Activated T-cell treated with anti-CD3 and anti-CD28 coated beads, Interleukin-2, amount 50 U/mL, for 72 hours (primary cell): ENCODE measurements at places on chromosomes 3 and 15. TPM values are rescaled to one million over a fixed set of nuclear protein-coding genes. Genes with fewer than 3 reads are reported as not detected.

DNA sequence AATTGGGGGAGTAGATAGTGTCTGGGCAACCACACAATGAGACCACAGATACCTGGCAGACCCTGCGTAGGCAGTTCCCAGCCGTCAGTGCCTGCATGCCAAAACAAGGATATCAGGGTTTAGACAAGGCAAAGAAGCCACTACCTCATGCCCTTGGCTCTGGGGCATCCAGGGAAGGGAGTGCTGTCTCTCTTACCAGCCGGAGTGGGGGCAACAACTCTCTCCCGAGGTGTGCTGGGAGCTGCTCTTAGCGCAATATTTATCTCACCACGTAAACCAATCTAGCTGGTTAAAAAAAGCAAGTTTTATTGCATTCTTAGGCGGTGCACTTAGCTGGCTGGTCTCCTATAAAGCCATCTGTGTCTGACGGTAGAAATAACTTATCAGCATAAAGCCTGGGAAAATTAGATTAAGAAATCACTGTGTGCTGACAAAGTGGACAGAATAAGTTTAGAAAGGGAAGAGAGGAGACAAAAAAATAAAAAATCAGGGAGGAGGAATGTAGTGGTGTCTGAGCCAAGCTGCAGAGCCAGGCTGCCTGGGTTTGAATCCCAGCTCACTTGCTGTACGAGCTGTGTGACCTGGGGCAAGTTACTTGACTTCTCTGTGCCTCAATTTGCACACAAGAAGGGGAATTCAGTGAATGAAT, 273.2 kb downstream of the PDZRN3 start:
- DNase-seq = no peak
- H3K4me1 ChIP-seq = no peaks in the 10 kb centered on the region
- no peak overlapping the region for H3K4me3 ChIP-seq
- H3K27ac ChIP-seq = no peak overlapping the region
- no peaks in the 10 kb centered on the region for H3K36me3 ChIP-seq

DNA sequence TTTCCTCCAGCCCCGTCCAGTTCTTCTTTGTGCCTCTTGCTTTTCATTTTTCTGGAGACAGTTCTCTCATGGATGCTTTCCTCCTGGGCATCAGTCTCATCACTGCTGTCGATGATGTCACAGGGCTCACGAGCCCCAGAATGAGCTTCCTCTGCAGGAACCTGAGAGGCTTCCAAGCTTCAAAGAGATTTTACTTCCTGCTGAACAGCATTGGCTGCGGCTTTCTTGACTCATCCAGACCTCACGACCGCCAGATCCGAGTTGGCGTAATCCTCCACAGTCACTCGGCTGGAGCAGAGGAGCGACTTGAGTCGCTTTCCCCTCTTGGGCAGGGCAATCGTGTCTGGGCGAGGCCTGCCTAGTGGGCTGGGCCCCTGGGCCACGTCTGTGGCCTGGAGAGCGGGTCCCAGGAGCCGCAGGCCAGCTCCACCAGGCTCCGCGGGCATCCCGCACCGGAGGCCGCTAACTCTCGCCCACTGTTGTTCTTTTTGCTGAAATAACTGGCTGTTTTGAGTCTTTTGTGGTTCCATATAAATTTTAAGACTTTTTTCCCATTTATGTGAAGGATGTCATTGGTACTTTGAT, 20.8 kb upstream of the FAN1 start:
- no peaks in the 10 kb centered on the region for H3K27me3 ChIP-seq
- peak; percentile 28 for DNase-seq
- peaks cover 2% of the 10 kb centered on the region for H3K36me3 ChIP-seq
- H3K27ac ChIP-seq = no peak overlapping the region
- peaks cover 4% of the 10 kb centered on the region for H3K4me1 ChIP-seq

- no peaks in the 10 kb centered on the region for H3K36me3 ChIP-seq
- H3K4me1 ChIP-seq = no peaks in the 10 kb centered on the region
- DNase-seq = no peak
- H3K27me3 ChIP-seq = no peaks in the 10 kb centered on the region
- H3K4me3 ChIP-seq = no peak overlapping the region
These were observed 523.2 kb upstream of the NAALADL2 start for GRCh38 chr3:174335910-174336309.

DNA sequence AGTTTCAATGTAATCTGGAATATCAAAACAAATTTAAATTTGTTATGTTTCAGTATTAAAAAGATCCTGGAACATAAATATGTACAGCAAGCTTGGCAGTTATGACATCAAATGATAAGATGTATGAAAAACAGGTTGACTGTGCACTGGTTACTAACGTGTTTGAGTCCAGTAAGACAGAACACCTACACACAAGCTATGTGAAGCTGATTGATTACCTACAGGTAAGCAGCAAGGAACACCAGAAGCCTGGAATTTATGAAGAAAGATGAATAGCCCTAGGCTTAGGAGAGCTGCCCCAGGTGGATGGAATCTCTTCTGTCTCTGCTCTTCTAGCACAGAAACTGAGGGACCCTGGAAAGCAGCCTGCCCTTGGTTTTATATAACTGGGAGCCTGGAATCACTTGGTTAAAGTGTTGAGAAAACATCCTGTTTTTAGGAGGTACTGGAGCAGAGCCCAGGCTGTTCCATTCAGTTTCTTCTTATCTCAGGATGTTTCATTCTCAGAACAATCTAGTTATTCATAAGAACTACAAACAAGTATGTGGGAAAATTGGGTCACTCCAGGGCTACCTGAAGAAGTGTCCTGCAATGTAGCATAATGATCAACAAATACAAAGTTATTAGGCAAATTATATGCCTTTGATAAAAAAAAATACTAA, 36.3 kb downstream of the SLITRK3 start:
- H3K27ac ChIP-seq = no peak overlapping the region
- H3K36me3 ChIP-seq = no peaks in the 10 kb centered on the region
- H3K27me3 ChIP-seq = no peaks in the 10 kb centered on the region
- H3K4me3 ChIP-seq = no peak overlapping the region
- H3K4me1 ChIP-seq = no peaks in the 10 kb centered on the region

- peaks cover 33% of the 10 kb centered on the region for H3K4me1 ChIP-seq
- H3K4me3 ChIP-seq = no peak overlapping the region
- no peaks in the 10 kb centered on the region for H3K27me3 ChIP-seq
- no peak for DNase-seq
These were observed 69.8 kb upstream of the BLM start for GRCh38 chr15:90647326-90647725.

PRSS50 gene
- total RNA-seq = 0.07 TPM

CDC25A gene
- 27.8 TPM for total RNA-seq

DNA sequence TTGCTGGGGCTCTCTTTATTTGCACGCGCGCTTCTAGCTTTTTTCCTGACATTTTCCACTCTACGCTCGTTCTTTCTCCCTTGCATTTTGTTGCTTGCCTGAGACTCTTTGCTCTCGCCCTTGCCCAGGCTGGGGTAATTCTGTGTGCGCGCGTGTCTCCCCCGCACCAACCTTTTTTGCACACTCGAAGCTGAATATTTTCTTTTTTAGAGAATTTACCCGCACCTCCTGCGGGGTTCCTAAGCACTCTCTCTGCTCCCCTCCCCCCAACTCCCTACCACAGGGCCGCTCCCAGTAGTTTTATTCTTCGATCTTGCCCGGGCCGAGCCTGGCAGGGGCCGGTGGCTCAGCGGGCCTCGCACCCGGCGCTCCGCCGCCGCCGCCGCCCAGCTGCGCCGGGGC, 732 bp downstream of the FAM43A start:
- H3K36me3 ChIP-seq = peaks cover 2% of the 10 kb centered on the region
- H3K4me3 ChIP-seq = peak overlapping the region; percentile 97
- H3K27ac ChIP-seq = peak overlapping the region; percentile 25

DNA sequence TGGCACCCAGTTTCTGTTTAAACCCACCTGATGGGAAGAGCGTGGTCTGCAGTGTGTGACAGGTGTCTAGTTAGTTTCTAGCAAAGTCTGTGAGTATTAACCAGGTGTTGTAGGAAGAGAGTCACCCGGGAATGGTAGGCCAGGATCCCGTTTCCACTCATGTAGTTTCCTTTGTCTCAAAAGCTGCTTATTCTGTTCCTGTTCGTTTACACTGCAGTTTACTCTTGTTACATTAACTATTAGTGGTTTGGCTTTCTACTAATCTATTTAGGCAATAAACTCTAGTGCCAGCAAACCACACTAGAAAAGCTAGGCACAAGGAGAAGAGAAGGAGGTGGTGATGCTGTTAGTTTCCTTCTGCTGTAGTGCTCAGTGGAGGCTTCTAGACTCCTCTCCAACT, 32.7 kb downstream of the WDR76 start:
- no peak overlapping the region for H3K4me3 ChIP-seq
- H3K36me3 ChIP-seq = peaks cover 51% of the 10 kb centered on the region
- no peak overlapping the region for H3K27ac ChIP-seq
- DNase-seq = no peak

GRCh38 chr3:72572489-72573007, 275.7 kb downstream of the SHQ1 start:
- no peak overlapping the region for H3K4me3 ChIP-seq
- H3K27ac ChIP-seq = no peak overlapping the region
- no peaks in the 10 kb centered on the region for H3K36me3 ChIP-seq
- H3K4me1 ChIP-seq = no peaks in the 10 kb centered on the region
- no peaks in the 10 kb centered on the region for H3K27me3 ChIP-seq

LSMEM2 gene
- total RNA-seq = not detected

TPRG1 gene
- total RNA-seq = 25.3 TPM

EAF2 gene
- 17.9 TPM for total RNA-seq

DNA sequence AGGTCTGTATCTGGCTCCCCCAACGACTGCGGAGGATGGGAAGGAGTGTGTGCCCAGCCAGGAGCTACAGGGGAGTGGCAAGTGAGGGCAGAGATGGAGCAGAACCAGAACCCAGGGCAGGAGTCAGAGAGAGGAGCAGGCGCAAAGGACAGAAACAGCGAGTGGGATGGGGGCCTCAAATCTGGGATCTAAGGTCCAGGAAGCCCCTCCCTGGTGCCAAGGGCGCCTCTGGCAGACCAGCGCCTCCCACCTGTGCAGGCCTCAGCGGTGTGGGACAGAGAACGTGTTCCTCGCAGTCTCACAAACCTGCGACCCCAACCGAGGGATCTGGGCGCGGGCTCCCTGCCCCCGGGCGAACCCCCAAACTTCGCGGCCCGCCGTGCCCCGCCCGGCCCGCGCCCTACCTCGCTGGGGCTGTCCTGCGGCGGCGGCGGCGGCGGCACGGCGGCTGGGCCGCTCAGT, 301 bp downstream of the PCBP4 start:
- peaks cover 17% of the 10 kb centered on the region for H3K4me1 ChIP-seq
- H3K27ac ChIP-seq = peak overlapping the region; percentile 7
- peaks cover 6% of the 10 kb centered on the region for H3K27me3 ChIP-seq

DNA sequence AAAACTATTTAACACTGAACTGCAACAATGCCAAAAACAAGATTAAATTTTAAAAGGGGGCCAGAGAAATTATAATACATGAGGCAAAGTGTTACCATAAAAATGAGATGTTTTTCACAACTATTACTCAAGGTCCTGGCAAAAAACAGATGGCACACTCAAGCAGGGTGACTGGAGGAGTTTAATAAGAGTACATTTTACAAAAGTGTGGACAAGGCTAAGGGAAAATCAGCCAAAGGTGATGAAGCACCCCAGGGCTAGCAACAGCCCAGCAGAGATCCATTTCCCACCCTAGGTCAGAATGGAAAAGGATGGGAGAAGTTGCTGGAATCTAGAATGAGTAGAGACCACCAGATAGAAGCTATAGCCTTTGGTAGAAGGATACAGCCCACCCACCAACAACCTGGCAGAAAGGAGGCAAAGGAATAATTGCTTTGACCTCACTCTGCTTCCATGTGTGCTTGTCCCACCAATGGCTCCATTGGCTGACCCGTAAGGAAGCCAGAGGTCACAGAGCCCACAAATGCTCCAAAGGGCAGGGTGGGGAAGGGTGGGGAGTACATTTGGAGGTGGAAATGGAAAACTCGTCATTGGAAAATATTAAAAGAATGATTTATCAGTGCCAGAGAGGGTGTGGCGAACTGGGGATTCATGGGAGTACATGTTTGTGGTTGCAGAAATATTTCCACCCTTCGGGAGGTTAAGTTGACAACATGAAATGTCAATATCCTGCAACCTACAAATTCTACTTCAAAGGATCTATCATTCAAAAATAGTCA, 161.0 kb upstream of the UBE2E2 start:
- no peak overlapping the region for H3K4me3 ChIP-seq
- no peaks in the 10 kb centered on the region for H3K27me3 ChIP-seq
- peaks cover 3% of the 10 kb centered on the region for H3K36me3 ChIP-seq
- no peaks in the 10 kb centered on the region for H3K4me1 ChIP-seq
- DNase-seq = no peak

DCP1A gene
- total RNA-seq = 51.3 TPM

DNA sequence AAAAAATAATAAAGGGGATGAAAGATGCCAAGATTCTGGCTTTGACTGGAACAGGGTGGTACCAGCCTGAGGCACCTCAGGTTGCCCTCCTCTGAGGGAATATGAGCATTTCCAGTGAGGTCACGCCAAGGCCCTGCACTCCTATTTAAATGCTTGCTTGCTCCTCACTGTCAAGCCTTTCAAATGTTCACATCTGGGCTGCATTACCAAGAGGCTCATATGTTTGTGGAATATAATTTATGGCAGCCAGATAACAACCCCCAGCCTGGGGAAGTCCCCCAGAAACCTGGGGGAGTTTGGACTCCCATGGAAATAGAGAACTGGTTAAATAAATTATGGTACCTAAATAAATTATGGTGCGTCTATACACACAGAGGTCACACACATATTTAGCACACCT, 88.4 kb downstream of the FRMD4B start:
- no peaks in the 10 kb centered on the region for H3K36me3 ChIP-seq
- no peak overlapping the region for H3K27ac ChIP-seq
- peaks cover 15% of the 10 kb centered on the region for H3K4me1 ChIP-seq
- H3K4me3 ChIP-seq = no peak overlapping the region
- no peak for DNase-seq

DNA sequence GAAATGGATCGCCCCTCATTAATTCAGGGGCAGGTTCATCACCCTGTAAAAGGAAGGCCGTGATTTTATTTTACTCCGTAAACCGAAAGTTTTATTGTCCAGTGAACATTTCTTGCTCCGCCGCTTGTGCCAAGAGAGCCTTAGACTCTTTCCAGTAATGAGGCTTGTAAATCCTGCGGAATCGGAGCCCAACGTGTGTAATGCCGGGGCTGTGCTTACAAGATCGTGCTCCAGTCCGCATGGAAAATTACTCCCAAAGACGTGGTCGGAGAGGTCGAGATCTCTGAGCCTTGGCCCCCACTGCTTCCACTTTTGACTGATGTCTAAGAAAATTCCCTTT, 649 bp upstream of the PLOD2 start:
- peaks cover 2% of the 10 kb centered on the region for H3K36me3 ChIP-seq
- peak overlapping the region; percentile 48 for H3K4me3 ChIP-seq
- no peak for DNase-seq
- no peak overlapping the region for H3K27ac ChIP-seq
- peaks cover 10% of the 10 kb centered on the region for H3K4me1 ChIP-seq
- H3K27me3 ChIP-seq = peaks cover 70% of the 10 kb centered on the region

FOXL2 gene
- total RNA-seq = 0.12 TPM

GRCh38 chr15:83930392-83931212, 276.7 kb downstream of the ADAMTSL3 start:
- no peak overlapping the region for H3K27ac ChIP-seq
- H3K4me3 ChIP-seq = no peak overlapping the region
- H3K4me1 ChIP-seq = peaks cover 29% of the 10 kb centered on the region
- no peak for DNase-seq
